ENCODE measurements at places on chromosomes 3 and 15.

GRCh38 chr3:149470381-149470780, 4.1 kb upstream of the TM4SF4 start:
- no peak for DNase-seq

DNA sequence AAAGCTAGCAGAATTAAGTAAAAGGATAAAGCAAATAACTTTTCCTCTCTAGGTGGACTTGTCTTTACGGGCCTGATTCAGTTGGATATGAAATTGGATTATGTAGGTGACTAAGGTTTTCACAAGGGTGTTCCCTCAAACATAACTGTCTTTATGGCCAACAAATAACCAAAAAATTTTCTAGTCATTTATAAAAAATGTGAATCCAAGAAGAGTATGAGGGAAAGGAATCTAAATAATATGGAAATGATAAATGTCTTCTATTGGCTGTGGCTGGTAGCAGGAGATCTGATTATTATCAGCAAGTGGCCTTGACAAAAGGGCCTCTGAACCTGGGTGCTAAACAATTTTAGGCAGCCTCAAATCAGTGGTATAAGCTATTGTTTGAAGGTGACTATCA, 594.0 kb upstream of the UBE2E2 start:
- no peak for DNase-seq

GRCh38 chr3:157387708-157388435, 48.8 kb upstream of the PTX3 start:
- no peak for DNase-seq

DNA sequence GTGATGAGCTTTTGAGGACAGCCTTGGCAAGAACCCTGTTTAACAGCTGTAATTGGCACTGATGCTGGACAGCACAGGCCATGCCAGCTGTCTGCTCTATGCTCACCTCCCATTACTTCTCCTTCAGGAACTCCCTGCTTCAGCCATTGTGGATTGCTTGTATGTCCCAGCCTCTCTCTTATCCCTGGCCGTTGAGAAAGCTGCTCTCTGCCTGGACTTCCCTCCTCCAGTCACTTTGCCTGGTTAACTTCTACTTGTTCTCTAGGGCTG, 444.5 kb downstream of the EPHB1 start:
- DNase-seq: no peak

DNA sequence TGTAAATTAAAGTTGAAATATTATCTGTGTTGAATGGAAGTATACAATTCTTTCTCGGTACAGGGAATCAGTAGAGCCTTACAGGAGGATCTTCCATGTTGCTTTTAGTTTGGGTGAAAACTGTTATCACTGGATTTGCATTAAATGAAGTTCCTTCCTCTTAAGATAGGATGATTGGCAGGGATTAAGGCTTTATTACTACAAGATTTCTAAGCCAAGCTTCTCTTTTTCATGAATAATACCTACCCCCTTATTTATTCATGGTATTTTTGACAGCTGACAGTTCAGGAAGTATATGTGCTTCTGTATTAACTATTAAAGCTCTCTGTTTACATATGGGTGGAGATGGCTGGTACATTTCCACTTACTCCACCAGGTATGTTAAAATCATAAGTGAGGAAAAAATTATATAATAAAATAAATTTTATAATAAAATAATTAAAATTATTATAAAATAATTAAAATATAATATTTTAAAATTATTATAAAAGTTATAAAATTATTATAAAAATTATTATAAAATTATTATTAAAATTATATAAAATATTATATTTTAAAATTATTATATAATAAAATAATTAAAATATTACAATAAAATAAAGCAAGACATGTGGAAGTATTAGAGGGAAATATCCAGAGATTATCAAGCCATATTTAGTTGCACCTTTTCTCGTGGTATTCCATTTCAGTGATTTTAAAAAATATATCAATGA, 332.9 kb downstream of the ROBO2 start:
- DNase-seq: no peak

- DNase-seq: no peak
Measured at GRCh38 chr3:129261894-129262293, 12.5 kb downstream of the COPG1 start.

- DNase-seq: no peak
Measured at GRCh38 chr15:28919679-28920655, 34.2 kb downstream of the APBA2 start.

GRCh38 chr15:98938105-98938417, 69.5 kb downstream of the PGPEP1L start:
- no peak for DNase-seq

DNA sequence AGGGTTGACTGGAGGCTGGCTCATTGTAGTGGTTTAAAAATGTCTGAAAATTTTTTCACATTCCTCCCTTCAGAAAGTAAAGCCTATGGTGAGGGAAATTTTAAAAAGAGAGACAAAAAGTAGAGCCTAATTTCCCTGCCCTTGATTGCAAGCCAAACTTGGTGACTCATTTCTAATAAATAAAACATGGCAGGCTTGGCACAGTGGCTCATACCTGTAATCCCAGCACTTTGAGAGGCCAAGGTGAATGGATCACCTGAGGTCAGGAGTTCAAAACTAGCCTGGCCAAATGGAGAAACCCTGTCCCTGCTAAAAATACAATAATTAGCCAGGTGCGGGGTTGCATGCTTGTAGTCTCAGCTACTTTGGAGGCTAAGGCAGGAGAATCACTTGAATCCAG, 18.9 kb upstream of the ARRDC4 start:
- no peak for DNase-seq

- no peak for DNase-seq
Measured at GRCh38 chr3:98552232-98553020, 20.6 kb downstream of the GPR15 start.

DNA sequence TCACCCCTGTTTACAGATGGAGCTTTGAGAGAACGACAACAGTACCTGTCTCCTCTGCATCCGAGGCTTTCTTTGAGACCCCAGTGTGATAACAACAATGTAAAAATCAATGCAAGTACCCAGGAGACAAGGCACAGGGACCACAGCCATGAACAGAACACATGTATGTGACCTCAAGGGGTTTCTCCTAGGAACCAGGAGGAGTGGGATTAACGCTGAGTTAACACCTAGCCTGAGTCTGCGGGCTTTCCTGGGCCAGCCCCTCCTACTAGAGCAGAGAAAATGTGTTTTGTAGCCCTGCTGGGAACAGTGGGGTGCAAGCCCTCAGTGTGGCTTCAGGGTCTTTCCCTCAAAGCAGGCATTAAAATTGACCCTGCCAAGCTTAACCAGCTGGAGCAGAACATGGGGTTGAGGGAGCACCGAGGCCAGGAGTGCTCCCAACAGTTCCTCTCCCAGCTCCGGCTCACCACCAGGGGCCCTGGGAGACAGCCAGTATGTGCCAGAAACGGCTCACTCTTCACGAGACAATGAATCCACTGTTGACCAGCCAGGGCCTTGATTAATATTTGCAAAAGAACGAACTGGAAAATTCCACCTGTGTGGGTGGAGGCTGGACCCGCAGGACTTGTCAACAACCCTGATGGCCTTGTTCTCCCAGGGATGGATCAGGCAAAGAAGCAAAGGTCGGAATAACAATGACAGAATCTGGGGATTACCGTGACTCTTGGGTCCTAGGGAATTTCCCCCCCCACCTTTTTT, 3.6 kb downstream of the CHDH start:
- DNase-seq: no peak

- peak; percentile 15 for DNase-seq
Measured at GRCh38 chr15:70451821-70452653, 311.3 kb downstream of the UACA start.

DNA sequence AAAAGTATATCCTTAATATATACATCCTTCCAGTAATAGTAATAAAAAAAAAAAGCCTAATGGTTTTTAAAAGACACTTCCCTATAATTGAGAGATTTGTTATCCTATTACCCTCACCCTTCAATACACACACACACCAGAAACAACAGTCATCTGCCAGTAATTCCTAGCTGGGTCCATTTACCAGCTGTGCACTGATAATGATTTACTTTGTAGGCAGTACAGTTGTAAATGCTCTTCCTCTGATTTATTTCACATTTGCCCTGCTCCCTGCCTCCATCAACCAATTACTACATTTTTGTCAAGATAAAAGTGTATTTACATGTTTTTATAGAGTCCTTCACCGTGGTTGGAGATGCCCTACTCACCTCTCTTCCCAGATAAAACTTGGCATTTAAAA, 12.4 kb downstream of the TPM1 start:
- no peak for DNase-seq

GRCh38 chr15:75136118-75136517, 65.6 kb upstream of the C15orf39 start:
- DNase-seq: no peak

DNA sequence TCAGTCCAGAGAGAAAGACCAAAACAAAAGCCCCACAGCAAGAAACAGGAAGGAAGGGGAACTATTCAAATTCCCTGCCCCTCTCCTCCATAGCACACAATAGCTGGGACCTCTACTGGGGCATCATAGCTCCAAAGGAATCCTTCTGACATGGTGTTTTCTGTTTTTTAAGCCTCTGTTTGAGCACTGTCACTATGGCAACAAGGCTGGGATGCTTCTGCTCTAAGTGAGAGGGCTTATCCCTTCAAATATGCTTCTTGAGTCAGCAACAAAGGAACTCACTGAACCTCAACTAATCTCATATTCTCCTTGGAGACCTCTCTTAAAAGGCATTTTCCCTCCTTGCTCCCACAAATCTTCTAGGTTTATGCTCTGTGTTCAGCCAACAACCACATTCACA, 40.5 kb downstream of the MYLK start:
- no peak for DNase-seq

- peak; percentile 20 for DNase-seq
Measured at GRCh38 chr3:150736903-150737832, 25.8 kb downstream of the SIAH2 start.

- DNase-seq: no peak
Measured at GRCh38 chr15:75921732-75922703, 18.3 kb downstream of the FBXO22 start.

- no peak for DNase-seq
Measured at GRCh38 chr15:87401973-87402372, 854.6 kb downstream of the NTRK3 start.

DNA sequence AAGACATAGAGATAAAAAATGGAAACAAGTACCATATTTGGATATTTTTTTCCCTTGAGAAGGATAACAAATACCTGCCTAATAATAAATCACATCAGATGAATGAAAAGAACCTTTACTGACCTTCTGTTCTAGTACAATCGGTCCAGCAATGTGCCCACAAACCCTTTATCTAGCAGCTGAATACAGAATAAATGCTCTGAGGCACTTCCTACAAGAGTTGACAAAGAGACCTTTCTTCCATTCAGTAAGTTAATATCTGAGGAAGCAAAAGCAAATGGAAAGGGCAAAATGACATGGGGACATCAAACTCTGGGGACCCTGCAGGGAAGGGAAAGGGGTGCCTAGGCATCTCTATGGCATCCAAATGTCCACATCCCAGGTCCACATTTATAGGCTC, 115.8 kb downstream of the NEK10 start:
- DNase-seq: no peak

GRCh38 chr3:5017925-5018531, 38.8 kb downstream of the BHLHE40 start:
- DNase-seq: no peak

DNA sequence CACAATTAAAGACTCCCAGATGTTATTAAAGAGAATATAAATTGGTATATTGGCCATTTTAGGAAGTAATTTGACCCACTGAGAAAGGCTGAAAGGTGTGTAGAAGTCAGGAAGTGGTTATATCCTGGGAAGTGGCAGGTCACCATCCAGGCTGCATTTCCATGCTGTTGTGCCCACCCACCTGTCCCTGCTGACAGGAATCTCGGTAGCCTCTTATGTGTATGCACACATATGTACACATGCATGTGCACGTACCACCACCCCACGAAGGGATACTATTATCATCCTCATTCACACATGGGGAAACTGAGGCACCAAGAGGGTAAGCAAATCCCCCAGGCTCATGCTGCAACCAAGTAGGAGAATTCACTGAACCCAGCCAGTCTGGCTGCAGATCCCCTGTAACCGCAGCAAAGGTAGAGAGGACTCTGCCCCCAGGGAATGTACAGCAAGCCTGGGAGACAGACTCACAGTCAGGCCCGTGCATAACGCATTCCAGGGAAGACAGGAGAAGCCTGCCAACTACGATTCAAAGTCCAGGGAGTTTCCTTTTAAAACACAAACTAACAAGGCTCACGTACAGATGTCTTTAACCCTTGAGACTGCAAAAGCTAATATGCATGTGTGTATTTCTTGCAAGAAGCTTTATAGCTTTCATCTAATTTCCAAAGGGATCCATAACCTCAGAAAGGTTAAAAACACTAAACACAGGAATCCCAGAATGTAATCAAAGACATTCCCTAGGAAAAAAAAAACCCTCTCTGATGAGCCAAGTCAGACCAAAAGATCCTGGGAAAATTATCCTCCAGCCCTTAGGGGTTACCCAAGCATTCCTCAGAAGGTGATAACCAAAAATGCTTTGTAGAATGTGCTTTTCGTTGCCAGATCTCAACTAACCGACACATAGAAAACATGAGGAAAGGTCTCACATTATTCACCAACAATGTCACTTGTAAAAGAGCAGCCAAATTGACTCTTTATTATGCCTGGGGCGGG, 129.6 kb downstream of the ADAMTS17 start:
- DNase-seq: no peak

- DNase-seq: no peak
Measured at GRCh38 chr3:160061525-160061924, 72.9 kb downstream of the IL12A start.

DNA sequence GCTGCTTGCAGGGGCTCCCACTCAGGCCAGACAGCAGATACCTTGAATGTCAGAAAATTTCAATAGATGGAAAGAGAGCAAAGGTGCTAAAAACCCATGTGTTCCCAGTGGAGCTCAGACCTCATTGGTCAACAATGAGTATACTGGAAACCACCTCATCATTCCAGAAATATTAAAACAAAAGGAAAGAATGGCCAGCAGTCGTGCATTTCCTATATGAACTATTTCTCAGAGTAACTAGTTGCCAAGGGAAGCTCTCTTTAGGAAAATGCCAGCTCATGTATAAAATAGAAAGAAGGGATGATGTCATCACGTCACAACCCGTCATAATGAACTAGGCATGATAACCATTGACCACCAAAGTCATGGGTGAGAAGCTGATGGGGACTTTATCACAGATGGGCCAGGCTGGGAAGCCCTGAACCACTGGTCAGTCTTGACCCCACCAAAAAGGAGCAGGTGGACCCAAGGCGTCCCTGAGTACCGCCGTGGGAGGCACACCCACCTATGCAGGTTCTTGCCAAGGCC, 17.5 kb downstream of the DNAJB8 start:
- no peak for DNase-seq

DNA sequence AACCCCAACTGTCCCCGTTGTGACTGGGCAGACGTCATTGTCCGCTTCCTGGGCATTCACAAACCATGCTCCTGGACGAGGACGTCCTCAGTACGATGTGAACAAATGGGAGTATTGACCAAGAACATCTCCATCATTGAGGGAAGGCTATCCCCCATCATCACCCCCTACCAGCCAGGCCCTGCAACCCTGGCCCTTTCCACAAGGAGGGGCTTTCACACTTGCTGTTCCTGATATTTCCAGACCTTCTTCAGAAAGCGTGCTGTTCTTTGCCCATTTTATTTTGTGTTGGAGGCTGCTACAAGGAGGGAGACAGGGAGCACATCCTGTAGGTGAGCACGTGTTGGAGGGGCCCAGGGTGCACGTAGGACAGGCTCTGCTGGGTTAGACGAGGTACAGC, 277.0 kb upstream of the LRRC3B start:
- no peak for DNase-seq
